ENCODE measurements at places on chromosomes 4 and X.

GRCh38 chr4:2806390-2807355 is 13.8 kb downstream of the SH3BP2 start:
- DNase-seq = no peak

DNA sequence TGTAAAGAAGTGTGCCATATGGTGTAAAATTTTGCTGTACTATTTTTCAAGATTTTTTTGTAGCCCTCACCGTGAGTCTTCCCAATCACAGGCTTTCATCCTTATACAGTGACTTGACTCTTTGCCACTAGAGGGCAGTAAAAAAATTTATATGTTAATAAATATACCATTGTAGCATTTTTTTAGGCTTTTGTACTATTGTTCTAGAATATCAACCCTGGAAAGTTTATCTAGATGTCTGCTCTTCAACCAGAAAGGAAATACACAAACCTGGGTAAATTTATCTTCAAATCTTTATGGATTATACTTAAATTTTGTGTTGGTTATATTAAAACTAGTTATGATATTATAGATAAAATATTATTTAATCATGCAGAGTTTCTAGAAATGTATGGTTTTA is 235.3 kb downstream of the TENM3 start:
- DNase-seq = no peak

- DNase-seq = no peak
Measured at GRCh38 chr4:108488865-108489264, 131.5 kb upstream of the RPL34 start.

- no peak for DNase-seq
Measured at GRCh38 chr4:110668463-110669235, 45.8 kb upstream of the PITX2 start.

DNA sequence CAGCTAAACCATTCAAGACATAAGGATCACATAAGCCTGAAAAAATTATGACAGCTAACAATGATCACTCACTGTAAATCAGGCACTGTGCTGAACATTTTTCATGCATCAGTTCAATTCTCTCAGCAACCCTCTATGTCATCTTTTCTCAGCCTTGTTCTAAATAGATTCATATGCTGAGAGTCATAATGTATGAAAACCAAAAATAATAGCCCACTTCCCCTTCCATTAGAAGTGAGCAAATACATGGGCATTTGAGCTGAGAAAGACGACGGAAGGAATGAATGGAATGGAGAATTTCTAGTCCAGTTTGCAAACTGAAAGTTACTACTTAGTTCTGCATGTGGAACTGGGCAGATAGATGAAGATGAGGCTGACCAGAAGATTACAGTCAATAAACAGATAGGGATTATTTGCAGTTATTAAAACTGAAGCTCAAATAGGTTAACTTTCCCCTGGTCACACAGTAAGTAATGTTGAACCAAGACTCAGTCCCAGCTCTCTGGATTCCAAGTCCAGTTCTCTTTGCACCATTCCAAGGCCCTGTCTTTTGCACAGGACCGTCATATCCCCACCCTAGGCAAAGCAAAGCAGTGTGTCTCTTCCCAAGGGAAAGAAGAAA is 1.6 kb upstream of the SH3RF1 start:
- DNase-seq = no peak

DNA sequence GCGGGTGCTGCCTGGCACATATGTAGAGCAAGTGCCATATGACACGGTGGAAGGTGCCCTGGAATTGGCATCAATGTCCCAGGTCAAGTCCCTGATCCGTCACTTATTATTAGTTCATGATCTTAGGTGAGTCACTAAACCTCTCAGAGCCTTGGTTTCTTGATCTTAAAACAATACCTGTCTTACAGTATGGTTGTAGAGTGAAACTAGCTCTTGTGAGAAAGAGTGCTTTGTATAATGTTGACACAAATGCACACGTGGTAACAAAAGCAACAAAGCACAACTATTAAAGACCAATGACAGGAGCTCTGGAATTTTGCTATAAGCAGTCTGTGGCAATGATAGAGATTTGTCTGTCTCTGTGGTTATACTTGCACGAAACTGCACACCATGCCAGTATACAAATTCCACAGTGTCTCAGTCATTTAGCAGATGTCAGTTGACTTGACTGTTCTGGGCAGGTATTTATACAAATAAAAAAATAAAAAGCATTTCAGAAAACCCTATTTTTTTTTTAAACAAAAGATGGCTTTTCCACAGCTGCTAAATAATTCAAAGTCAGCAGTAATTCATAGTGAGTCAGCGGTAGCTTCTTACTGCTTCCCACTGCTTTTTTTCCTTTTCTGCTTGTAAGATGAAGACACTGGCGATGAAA is 19.7 kb upstream of the ACSL1 start:
- DNase-seq = no peak

DNA sequence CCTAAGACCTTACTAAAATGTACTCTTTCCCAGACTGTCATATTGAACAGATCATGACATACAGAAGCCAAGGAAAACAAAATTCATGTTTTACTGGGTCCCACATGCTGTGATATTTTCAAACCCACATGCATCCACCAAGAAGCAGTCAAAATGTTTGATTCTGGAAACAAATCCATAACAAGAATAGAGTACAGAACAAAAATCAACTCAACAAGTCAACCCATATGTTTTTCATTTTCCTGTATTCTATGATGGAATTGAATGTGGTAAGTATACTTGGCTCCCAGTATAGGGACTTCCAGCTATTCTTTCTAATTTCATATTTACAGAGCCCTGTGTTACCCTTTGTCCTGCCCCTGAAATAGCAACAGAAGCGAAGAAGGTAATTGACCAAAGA is 106.8 kb downstream of the COL25A1 start:
- DNase-seq = no peak

GRCh38 chr4:140754918-140755773 is 1.0 kb downstream of the TBC1D9 start:
- DNase-seq = no peak

DNA sequence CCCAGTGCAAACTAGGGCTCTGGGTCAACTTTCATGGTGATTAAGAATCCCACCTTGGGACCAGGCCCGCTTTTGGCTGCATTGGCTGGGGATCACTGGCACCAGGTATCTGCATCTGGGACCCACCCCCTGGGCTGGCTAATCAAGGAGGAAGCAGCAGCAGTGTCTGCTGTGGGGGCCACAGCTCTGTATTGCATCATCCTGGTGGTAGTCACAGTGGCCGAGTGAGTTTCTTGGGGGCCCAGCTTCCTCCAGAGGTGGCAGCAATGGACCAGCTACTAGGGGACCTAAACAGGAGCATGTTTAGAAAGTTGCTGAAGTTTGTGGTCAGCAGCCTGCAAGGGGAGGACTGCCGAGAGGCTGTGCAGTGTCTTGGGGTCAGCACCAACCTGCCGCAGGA is 15.7 kb downstream of the LNX1 start:
- no peak for DNase-seq

- no peak for DNase-seq
Measured at GRCh38 chr4:110815950-110816349, 193.1 kb upstream of the PITX2 start.

DNA sequence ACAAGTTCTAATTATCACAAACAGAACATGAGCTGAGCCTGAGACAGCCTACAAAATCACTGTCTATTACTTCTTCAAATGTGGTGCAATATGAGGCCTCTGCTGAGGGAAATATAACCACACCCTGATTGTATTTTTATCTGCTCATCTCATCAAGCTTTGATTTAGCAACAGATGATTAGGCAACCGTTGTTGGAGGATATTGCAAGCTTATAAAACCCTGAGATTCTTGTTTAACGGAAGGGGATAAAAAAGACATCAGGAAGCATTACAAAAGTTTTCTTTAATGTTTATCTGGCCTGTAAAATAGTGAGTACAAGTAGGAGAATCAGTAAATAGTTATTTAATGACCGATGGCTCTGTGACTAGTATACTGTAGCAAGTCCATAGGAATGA is 108.5 kb downstream of the ZNF330 start:
- no peak for DNase-seq

DNA sequence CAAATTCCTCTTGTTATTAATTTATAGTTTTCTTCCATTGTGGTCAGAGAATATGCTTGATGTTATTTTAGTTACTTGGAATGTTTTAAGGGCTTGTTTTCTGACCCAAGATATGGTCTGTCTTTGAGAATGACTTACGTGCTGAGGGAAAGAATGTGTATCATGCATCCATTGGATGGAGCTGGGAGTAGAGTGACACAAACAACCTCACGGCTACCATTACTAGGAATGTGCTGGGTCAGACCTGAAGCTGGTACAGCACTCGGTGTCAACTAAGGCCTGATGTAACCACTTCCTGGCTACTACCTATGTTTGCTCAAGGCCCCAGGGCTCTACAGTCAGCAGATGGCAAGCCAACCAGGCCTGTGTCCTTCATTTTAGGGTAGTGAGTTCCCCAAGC is 257.8 kb downstream of the FAT4 start:
- DNase-seq = no peak

DNA sequence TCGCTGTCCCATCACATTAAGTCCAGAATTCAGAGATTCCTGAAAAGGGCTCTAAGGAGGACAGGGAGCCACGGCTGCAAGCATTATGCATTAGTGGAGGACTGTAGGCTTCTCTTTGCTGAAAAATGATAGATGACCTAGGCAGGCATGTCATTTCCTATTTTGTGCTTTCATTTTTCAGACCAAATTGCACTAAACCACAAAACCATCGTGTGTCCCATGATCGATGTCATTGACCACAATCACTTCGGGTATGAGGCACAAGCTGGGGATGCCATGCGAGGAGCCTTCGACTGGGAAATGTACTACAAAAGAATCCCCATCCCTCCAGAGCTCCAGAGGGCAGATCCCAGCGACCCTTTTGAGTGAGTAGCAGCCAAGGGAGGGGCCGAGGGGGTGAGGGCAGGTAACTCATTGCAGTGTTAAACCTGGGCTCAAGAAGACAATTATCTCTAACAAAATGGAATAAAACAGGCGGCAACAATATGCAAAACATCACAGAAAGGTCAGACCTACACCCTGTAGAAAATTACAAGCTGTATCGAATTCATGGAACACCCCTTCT is 355.2 kb upstream of the GALNT7 start:
- DNase-seq = no peak

- DNase-seq = no peak
Measured at GRCh38 chr4:120725639-120726580, 196.6 kb downstream of the PRDM5 start.

DNA sequence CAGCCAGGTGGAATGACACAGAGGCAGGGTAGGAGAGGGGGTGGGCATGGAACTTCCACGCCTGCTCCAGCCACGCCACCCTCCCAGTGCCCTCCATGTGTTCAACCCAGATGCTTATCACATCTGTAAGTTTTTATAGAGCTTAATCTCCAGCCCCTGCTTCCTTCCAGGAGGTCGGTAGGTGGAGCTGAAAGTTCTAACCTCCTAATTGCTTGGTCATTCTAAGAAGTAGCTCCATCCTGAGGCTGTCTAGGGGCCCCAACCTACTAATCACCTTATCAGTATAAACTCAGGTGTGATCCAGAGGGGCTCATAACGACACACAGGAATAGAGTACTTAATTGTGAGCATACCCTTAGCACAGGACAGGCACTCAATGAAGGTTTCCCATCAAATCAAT is 18.3 kb downstream of the QDPR start:
- no peak for DNase-seq

GRCh38 chr4:1711055-1711570 is 1.0 kb downstream of the SLBP start:
- DNase-seq = no peak

- DNase-seq = no peak
Measured at GRCh38 chr4:153620352-153620751, 63.7 kb upstream of the TLR2 start.

DNA sequence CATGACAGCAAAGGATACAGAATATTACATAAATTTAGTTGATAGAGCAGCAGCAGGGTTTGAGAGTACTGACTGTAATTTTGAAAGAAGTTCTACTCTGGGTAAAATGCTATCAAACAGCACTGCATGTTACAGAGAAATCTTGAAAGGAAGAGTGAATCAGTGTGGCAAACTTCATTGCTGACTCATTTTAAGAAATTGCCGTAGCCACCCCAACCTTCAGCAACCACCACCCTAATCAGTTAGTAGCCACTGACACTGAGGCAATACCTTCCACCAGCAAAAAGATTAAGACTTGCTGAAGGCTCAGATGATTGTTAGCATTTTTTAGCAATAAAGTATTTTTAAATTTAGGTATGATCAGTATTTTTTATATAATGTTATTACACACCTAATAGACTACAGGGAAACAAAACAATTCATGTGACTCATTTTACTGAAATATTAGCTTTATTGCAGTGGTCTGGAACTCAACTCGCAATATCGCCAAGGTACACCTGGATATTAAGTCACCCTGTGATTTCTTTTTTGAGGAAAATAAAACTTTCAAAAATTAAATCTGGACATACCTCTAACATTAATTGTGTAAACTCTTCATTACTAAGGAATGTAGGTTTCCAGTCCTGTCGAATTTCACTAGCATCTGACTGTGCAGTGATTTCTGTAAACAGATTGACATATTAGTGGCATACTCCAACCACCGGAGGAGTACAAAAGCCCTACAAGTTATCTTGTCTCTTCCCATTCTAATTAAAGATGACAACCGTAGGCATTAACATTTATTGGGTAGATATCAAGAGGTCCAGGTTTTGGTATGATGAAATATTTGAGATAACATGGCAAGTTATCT is 71.1 kb downstream of the CLOCK start:
- no peak for DNase-seq

GRCh38 chr4:110629214-110629754 is 6.4 kb upstream of the PITX2 start:
- DNase-seq = no peak
